ENCODE measurements at places on chromosomes 11 and 22. TPM values are rescaled to one million over a fixed set of nuclear protein-coding genes. Genes with fewer than 3 reads are reported as not detected.

Gene RASD2
- 1.9 TPM for polyA plus RNA-seq

Gene PATE2
- not detected for polyA plus RNA-seq

- H3K27ac ChIP-seq: no peak overlapping the region
- peaks cover 1% of the 10 kb centered on the region for H3K27me3 ChIP-seq
- peaks cover 10% of the 10 kb centered on the region for H3K4me1 ChIP-seq
- H3K4me3 ChIP-seq: no peak overlapping the region
- no peaks in the 10 kb centered on the region for H3K36me3 ChIP-seq
These were observed 67.2 kb upstream of the BMAL1 start for GRCh38 chr11:13210424-13210823.

Gene BARX2
- polyA plus RNA-seq: not detected

Gene SPON1
- polyA plus RNA-seq: 1.5 TPM

Gene APOA4
- not detected for polyA plus RNA-seq

Gene HEPHL1
- 0.02 TPM for polyA plus RNA-seq

Gene SF3B2
- 182 TPM for polyA plus RNA-seq

Gene ANKRD13D
- 35.5 TPM for polyA plus RNA-seq

- H3K27ac ChIP-seq: no peak overlapping the region
- no peak for DNase-seq
- no peaks in the 10 kb centered on the region for H3K4me1 ChIP-seq
- no peak overlapping the region for H3K4me3 ChIP-seq
- H3K27me3 ChIP-seq: no peaks in the 10 kb centered on the region
These were observed 215.3 kb downstream of the TBC1D22A start for GRCh38 chr22:46977656-46978343.

DNA sequence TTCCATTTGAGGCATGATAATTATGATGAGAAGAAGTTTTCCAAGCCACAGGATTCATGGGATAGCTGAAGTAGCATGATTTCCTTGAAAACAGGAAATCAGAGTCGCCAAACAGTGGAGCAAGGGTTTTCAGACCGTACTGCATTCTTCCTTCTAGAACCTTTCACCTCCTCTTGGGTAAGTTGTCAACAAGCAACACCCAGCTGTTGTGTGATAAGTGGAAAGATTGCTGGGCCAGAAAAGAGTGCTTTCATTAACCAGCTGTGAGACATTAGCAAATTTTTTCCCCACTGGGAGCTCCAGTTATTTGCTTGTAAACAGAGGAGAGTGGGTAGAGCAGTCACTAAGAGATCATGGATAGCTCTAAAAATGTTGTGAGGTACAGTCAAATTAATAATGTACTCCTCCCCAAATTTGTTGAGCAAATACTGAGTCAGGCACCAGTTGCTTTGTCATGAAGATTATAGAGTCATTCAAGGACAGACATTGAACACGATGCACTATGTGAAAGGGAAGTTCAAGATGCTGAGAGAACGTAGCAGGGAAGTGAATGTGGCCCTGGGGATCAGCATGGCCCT is 11.7 kb upstream of the MPEG1 start:
- no peak overlapping the region for H3K4me3 ChIP-seq
- no peaks in the 10 kb centered on the region for H3K4me1 ChIP-seq
- no peaks in the 10 kb centered on the region for H3K36me3 ChIP-seq

DNA sequence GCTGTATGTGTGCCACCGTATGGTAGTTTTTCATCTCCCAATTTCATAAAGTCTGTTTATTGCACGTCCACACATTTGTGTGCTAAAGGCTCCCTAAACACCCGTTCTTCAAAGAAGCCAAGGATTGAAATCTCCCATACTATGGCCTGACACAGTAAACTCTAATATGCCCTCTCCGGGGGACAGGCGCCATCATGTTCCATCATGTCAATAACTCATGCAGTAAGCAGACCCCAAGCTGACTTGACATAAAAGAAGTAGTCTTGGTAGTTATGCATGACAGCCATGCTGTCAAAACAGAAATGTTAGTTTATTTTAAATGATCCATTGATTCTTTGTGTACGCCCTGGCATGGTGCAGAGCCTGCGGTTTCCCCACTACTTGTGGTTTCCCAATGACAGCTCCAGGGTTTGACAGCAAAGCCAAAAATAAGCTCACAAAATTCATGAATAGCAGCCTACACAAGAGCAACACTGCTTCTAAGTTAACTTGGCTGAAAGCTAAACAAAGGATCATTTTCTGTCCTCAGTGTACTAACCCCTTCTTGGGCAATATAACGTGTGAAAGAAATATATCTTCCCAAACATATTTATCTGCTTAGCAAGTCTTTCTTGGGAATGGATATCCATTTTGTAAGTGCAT is 56.5 kb upstream of the CABP7 start:
- no peak overlapping the region for H3K27ac ChIP-seq
- no peaks in the 10 kb centered on the region for H3K27me3 ChIP-seq
- no peak for DNase-seq
- H3K4me3 ChIP-seq: no peak overlapping the region
- no peaks in the 10 kb centered on the region for H3K4me1 ChIP-seq
